Activated naive CD8-positive, alpha-beta T cell treated with anti-CD3 and anti-CD28 coated beads for 36 hours (primary cell): ENCODE measurements at places on chromosomes 4 and X.

DNA sequence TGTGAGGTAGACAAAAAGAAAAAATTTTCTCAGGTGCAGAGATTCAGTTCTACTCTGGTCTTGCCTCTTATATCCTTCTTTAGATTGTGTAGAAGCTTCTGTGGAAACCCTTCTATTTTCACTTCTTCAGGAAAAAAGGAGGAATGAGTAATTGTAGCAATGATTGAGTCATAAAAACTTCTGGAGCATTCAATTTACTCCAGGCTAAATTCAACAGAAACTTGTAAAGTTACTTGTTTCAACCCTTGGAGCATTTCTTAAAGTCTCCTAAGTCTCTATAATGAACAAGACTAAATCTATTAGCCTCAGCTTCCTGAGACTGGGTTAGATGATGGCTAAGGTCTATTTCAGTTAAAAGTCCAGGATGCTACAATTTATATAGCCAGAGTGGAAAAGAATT, 29.9 kb downstream of the BOD1L1 start:
- no peak for DNase-seq
- H3K36me3 ChIP-seq, result peaks cover 27% of the 10 kb centered on the region
- H3K27ac ChIP-seq, result no peak overlapping the region
- no peaks in the 10 kb centered on the region for H3K4me1 ChIP-seq

DNA sequence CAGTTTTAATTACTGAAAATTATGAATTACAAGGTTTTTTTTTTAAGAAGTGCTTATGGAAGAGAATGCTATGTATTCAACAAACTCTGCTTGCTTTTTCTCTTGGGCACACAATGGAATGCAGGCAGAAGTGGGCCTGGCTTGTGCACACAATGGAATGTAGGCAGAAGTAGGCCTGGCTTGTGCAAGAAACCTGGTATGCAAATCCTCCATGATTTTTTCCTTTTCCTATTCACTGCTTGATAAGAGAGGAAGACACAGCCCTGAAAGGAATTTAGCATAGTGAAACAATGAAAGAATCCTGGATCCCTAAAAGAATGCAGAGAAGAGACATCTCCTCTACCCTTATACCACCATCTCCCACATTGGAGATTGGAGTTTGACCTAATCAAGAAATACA, 138.4 kb downstream of the COL25A1 start:
- DNase-seq, result no peak
- no peak overlapping the region for H3K4me3 ChIP-seq
- H3K27me3 ChIP-seq, result peaks cover 4% of the 10 kb centered on the region
- H3K4me1 ChIP-seq, result no peaks in the 10 kb centered on the region
- H3K36me3 ChIP-seq, result no peaks in the 10 kb centered on the region
- no peak overlapping the region for H3K27ac ChIP-seq

- H3K4me3 ChIP-seq, result no peak overlapping the region
- no peak overlapping the region for H3K27ac ChIP-seq
- no peak for DNase-seq
- no peaks in the 10 kb centered on the region for H3K27me3 ChIP-seq
- H3K4me1 ChIP-seq, result peaks cover 4% of the 10 kb centered on the region
- peaks cover 20% of the 10 kb centered on the region for H3K36me3 ChIP-seq
Observed at GRCh38 chrX:2492531-2493218, 8.1 kb downstream of the DHRSX start.

DNA sequence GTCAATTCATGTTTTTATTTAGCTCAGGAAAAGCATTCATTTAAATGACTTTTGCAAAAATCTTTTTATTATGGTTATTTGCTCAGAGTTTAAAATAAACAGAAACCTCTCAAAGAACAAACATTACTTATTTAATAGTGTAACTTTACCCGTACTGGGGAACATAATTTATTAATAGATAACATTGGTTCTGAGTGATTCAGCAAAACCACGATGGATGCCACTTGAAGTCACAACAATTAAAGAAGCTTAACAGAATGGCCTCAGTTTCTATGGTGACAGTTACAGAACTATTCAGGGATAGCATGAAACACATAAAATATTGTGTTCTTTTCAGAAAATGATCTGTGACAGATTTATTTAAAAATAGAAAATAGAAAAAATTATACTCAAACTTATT, 368.7 kb downstream of the CCSER1 start:
- no peaks in the 10 kb centered on the region for H3K4me1 ChIP-seq
- H3K27ac ChIP-seq, result no peak overlapping the region
- H3K36me3 ChIP-seq, result no peaks in the 10 kb centered on the region
- no peaks in the 10 kb centered on the region for H3K27me3 ChIP-seq
- H3K4me3 ChIP-seq, result no peak overlapping the region
- no peak for DNase-seq

DNA sequence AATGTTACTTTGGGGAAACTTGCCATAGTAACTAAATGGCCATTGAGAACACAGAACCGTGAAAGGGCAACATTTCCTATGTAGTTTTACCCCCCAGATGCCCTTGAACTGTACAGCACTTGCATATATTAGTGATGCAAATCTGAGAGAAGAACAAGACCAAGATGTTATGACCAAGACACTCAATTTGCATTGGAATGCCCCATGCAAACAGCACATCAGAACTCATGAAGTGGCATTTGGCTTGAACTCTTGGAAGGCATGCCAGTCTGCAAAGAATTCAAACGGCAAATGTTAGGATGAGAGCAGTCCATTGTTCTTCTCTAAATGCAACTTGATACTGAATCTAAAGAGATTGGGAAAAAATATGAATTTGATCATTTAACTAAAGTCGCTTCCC, 139.4 kb upstream of the CXorf66 start:
- H3K4me3 ChIP-seq, result no peak overlapping the region
- H3K27ac ChIP-seq, result no peak overlapping the region
- H3K4me1 ChIP-seq, result no peaks in the 10 kb centered on the region

DNA sequence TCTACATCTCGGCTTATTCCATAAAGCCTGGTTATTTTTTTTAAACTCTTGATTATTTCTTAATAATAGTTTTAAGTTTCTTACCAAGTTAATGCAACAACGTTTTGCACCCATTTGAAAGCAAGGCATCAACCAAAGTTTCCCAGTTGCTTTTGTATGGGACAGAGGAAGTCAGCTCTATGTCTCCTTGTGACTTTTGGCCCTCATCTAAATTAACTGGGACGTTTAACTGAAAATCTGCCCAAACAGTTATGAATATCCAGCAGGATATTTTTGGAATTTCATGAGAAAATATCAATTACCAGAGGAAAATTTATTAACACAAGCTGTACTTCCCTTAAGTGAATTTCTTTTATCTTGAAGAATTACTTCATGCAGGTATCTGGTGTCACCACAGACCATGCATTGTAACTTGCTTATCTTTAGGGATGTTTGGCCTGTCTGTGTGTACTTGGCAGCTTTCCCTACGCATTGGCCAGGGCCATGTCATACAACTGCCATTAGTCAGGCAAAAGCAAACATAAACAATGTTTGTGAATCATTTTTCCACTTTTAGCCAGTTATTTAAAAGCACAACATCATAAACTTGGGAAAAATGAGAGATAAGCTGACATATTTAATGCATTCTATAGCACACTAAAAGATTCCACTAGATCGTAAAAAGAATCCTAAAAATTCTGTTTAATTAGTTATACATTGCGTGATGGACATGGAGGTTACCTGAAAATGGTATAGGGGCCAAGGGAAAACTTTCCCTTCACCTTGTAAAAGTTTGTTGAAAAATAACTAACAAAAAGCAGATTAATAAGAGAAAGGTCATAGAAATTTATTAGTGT, 101.4 kb upstream of the PDE5A start:
- no peaks in the 10 kb centered on the region for H3K4me1 ChIP-seq
- H3K27ac ChIP-seq, result no peak overlapping the region
- DNase-seq, result no peak
- H3K36me3 ChIP-seq, result no peaks in the 10 kb centered on the region

- H3K4me1 ChIP-seq, result no peaks in the 10 kb centered on the region
- H3K4me3 ChIP-seq, result no peak overlapping the region
- no peak overlapping the region for H3K27ac ChIP-seq
- DNase-seq, result no peak
- no peaks in the 10 kb centered on the region for H3K36me3 ChIP-seq
- peaks cover 3% of the 10 kb centered on the region for H3K27me3 ChIP-seq
Observed at GRCh38 chrX:66919280-66919832, 280.5 kb upstream of the EDA2R start.

GRCh38 chr4:120526033-120526432, 396.5 kb downstream of the PRDM5 start:
- no peaks in the 10 kb centered on the region for H3K4me1 ChIP-seq
- no peak overlapping the region for H3K27ac ChIP-seq
- peaks cover 3% of the 10 kb centered on the region for H3K27me3 ChIP-seq
- no peak for DNase-seq

- H3K36me3 ChIP-seq, result peaks cover 10% of the 10 kb centered on the region
- H3K27ac ChIP-seq, result peak overlapping the region; percentile 57
- no peak for DNase-seq
- no peak overlapping the region for H3K4me3 ChIP-seq
- no peaks in the 10 kb centered on the region for H3K27me3 ChIP-seq
Observed at GRCh38 chr4:152539556-152540292, 3.8 kb upstream of the FBXW7 start.
